ENCODE measurements at places on chromosomes 11 and 22.

GRCh38 chr11:8800520-8801110, 110.4 kb upstream of the AKIP1 start:
- no peak for DNase-seq

DNA sequence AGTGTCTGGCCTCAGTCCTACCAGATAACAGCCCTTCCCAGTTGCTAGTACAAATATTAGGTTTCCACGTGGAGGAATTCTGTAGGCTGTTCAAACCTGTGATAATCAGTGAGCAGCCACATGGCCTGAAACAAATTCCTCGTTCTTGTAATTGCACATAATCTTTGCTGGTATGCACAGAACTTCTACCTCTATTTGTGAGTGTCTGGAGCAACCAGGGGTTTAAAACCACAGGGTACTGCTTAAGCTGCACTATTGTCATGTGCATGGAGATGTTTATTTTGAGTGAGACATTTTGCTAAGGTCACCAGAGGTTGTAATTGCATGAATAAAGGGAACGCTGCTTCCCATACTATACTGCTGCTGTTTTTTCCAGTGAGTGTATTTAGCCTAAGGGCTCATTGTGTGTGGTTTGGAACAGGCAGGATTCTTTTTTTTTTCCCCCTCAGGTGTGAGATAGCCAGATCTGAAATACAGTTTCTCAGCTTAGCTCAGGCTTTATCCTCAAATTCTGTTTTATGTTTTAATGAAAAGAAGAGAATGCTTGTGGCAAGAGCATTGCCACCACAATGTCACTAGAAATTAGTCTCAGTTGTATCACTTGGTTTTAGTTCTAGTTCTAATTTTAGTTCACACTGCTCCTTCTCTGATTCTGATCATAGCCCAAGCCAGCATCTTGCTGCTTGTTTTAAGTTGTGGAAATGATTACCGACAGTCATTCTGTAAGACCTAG, 60.5 kb downstream of the CYB5R2 start:
- DNase-seq: no peak

GRCh38 chr22:46560696-46561295, 23.4 kb upstream of the CELSR1 start:
- no peak for DNase-seq

- DNase-seq: no peak
Observed at GRCh38 chr11:46290598-46291309, 13.3 kb downstream of the CREB3L1 start.

- DNase-seq: peak; percentile 63
Observed at GRCh38 chr11:62324731-62325556, 12.3 kb upstream of the ASRGL1 start.

- DNase-seq: peak; percentile 52
Observed at GRCh38 chr22:45096256-45096907, 67.3 kb upstream of the NUP50 start.

GRCh38 chr11:109668973-109669634, 247.1 kb downstream of the C11orf87 start:
- DNase-seq: no peak

GRCh38 chr11:131908316-131908715, 537.9 kb downstream of the NTM start:
- DNase-seq: no peak

DNA sequence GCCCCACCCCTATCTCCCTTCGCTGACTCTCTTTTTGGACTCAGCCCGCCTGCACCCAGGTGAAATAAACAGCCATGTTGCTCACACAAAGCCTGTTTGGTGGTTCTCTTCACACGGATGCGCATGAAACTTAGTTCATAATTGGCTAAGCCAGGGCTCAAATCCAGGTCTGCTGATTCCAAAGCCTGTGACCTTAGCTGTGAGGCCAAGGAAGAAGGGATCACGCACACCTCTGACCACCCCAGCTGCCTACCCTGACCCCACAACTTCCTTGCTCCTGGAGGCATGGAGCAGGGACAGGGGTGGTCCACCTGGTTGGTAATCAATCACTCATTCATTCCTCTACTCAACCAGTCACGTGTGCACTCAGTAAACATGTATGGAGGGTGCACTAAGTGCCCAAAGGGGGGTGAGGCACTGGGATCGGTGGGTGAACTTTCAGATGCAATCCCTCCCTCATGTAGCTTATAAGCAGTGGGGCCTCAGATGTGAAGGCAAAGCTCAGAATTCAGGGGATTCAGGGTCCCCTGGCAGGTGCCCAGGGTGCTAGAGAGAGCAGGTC, 10.3 kb downstream of the FXYD2 start:
- no peak for DNase-seq

DNA sequence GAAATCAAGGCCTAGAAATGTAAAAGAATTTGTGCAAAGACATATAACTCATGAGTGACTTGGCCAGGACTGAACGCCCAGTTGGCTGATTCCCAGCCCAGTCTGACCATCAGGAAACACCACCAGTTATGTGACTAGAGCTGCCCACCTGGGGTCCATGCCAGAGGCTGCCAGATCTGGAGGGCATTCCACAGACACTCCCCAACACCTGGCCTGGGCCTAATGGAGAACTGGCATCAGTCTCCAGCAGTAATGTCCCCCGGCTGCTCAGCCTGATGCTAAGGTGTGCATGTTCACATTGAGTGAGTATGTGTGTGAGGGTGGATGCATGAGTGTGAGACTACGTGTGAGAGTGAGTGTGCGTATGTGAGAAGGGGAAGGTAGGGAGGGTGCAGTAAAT, 15.7 kb downstream of the PLAAT3 start:
- DNase-seq: no peak

- no peak for DNase-seq
Observed at GRCh38 chr11:87137711-87138110, 100.0 kb downstream of the TMEM135 start.

DNA sequence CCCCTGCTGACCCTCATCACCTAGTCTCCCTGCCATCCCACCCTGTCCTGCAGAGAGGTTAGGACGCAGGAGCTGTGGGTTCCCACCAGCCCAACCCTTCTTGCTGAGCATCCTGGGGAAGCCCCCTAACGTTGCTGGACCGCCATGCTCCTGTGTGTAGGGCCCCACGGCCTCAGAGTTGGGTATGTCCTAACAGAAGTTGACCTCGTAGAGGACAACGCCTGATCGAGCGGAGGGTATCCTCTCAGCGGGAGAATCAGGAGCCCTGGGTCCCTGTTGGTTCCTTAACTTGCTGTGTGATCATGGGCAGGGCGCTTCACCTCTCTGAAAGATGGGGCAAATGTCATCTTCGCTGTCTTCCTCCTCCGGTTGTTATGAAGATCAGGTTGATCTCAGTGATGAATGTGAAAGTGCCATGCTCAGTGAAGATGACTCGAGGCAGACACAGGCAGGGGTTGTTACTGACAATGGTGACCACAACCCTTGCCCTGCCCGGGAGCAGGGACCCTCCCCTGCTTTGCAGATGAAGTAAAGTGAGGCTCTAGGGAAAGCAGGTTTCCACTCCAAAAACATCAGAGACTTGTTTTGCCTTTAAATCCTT, 19.3 kb upstream of the CD5 start:
- DNase-seq: peak; percentile 76

DNA sequence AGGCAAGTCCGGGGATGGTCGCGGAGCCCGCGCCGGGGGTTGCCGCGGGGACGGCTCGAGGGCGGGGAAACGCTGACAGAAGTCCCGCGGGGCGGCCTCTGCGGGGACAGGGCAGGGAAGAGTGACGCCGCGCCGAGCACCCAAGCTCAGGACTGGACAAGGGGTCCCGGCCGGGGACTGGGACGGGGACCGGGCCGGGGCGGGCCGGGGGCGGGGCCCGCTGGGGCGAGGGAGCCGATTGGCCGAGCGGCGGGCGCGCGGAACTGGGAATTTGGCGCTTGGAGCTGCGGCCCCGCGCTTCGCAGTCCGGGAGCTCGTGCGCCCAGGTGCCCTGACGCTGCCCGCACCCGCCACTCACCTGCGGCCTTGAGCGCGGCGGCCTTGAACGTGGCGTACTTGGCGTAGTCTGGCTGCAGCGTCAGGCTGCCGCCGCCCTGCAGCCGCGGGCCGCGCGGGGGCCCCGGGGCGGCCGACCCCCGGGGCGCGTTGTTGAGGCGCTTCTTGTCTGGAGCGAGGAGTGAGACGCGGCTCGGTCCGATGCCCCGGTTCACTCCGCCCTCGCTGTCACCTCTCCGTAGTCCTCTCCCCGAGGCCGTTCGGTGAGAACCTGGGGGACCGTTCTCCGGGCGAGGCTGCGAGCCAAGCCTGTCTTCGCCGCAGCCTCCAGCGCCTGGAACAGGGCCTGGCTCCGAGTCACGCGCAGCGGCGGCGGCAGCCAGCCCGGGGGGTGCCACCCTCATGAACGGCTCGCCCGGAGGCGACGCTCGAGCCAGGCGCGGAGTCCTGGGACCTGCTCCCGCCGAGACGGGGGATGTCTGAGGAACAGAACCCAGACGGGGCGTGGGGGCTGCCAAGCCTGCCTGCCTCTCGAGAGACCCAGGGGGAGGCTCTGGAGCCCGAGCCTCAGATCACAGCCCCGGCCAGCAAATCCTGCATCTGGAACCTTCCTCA, 4.5 kb downstream of the SHISA8 start:
- no peak for DNase-seq

DNA sequence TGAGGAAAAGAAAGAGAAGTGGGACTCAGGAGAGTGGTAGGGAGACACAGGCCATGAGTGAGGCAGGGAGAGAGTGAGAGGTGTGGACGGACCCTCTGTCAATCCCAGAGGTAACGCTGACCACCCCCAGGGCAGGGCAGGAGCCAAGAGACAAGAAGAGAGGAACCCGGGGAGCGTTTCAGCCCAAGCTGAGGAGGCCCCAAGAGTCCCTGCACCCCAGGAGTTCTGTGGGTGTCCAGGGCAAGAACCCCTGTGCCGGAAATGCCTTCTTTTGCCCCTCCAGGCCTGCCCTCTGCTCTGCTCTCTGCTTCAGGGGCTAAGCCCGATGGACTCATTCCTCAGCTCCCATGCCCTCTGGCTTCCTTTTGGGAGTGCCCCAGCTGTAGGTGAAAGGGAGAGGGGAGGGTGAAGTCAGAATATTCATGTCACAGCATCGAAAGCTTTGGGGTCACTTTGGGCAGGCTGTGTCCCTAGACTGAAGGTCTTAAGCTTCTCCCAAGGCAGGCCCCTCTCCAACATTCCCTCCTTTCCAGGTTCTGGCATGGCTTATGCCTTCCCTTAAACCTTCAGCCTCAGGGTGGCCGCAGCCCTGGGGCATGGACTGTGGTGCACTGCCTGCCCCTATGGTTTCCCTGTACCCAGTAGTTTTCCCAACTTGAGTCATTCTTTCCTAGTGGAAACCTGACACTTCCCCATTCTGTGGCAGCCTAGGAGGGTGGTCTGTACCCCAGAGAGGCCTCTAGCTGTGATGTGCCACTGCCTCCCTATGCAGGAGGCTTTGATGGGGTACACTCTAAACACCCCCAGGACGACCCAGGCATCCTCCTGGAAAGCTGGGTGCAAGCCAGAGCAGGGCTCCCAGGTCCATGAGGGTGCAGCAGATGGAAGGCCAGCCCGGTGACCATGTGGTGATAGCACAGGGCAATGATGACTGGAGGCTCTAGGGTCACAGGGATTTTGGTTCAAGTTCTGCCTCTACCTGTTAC, 27.1 kb downstream of the MYEOV start:
- no peak for DNase-seq
